ENCODE measurements at places on chromosomes 5 and 9.

GRCh38 chr9:77899679-77900354, 131.8 kb downstream of the GNAQ start:
- peak; percentile 79 for DNase-seq

- DNase-seq = no peak
Measured at GRCh38 chr5:148465381-148466235, 81.8 kb downstream of the FBXO38 start.

DNA sequence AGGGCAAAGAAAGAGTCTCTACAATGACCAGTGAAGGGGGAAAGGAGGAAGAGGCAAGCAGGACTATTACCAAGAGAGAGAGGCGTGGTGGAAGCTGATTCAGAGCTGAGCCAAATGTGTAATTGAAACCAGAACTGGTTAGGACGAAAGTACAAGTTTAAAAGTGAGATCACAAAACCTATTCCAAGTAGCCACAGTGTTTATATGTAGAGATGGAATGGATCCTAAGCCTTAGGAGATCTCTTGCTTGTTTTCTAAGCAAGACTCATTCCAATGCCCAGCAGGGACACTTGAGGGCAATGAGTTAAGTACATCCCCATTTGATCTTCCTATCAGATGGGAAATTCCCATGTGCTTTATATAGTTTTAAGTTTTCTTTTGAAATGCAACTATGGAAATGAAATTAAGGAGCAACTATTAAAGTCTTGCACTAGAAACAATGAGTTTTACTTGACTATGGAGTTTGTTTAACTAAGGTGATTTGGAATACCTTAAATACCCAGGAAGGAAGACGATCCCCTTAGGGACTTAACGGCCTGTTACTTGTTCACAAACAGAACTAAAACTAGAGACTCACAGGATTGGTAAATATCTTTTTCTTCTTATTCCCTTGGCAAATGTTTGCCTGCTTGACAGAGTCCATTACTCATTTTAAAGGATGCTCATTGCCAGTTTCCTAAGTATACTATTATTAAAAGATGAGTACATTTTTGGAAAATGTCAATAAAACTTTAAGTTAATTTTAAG, 51.1 kb upstream of the SNX2 start:
- peak; percentile 67 for DNase-seq

- DNase-seq = no peak
Measured at GRCh38 chr9:1916655-1917054, 98.5 kb upstream of the SMARCA2 start.

GRCh38 chr5:74289691-74290090, 350.8 kb downstream of the ENC1 start:
- DNase-seq = no peak

GRCh38 chr5:143931476-143931875, 119.5 kb downstream of the HMHB1 start:
- no peak for DNase-seq

GRCh38 chr5:28903643-28904042, 1865.3 kb upstream of the CDH9 start:
- DNase-seq = no peak

- no peak for DNase-seq
Measured at GRCh38 chr5:6552612-6553011, 80.2 kb downstream of the NSUN2 start.

DNA sequence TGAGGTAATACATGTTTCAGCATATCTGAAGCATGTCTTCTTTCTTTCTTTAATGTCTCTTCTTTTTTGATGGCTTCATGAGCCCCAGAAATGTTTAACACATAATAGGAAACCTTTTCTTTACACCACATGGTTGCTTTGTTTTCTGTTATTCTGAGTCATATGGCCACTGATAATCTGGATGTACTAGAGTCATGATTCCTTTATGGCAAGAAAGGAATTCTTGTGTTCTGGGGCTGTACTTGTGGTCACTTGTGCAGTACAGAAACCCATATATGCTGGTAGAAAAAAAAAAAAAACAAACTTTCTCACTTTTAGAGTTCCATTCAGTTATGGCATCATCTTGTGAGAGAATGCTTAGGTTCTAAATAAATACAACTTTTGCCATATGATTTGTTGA, 1669.3 kb upstream of the CDH9 start:
- no peak for DNase-seq

GRCh38 chr5:57199866-57200265, 26.0 kb downstream of the GPBP1 start:
- DNase-seq = no peak

DNA sequence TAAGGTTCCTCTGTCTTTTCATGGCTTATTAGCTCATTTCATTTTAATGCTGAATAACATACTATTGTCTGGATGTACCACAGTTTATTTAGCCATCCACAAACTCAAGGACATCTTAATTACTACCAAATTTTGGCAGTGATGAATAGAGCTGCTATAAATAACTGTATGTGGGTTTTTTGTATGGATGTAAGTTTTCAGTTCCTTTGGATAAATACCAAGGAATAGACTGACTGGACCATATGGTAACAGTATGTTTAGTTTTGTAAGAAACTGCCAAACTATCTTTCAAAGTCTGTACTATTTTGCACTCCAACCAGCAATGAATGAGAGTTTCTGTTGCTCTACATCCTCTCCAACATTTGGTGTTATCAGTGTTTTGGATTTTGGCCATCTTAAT, 38.7 kb downstream of the SCAMP1 start:
- DNase-seq = no peak

All from EL (cell line).